LoVo (cell line): ENCODE measurements at places on chromosomes 11 and 22.

- DNase-seq = no peak
Observed at GRCh38 chr11:1887451-1888346, 4.0 kb downstream of the PRR33 start.

DNA sequence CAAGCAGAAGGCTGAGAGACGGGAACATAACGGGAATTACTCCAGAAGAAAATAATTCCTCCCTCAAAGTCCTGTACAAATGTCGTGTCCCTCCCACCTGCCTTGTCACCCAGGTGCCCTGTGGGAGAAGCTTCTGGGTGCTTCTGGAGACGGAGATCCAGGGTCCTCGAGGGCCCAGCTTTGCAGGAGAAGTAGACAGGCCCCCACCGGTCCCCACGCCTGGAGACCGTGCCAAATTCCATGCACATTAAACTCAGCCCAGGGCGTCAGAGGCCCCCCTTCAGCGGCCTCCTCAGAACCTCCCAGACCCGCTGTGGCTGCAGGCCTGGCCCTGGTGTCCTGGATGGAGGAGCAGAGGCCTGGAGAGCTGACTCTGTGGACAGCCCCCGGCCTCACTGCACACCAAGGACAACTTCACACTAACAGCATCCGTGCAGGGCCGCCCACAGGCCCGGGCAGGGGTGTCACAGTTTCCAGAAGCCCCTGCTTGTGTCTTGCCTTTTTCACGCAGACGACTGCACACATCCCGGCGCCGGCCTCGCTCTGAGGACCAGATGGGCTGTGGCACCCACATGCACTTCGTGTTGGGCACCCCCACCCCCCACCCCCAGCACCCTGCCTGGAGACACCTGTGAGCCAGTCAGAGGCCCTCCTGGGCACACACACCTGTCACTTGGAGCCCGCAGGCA, 734.3 kb downstream of the BRD1 start:
- no peak for DNase-seq

DNA sequence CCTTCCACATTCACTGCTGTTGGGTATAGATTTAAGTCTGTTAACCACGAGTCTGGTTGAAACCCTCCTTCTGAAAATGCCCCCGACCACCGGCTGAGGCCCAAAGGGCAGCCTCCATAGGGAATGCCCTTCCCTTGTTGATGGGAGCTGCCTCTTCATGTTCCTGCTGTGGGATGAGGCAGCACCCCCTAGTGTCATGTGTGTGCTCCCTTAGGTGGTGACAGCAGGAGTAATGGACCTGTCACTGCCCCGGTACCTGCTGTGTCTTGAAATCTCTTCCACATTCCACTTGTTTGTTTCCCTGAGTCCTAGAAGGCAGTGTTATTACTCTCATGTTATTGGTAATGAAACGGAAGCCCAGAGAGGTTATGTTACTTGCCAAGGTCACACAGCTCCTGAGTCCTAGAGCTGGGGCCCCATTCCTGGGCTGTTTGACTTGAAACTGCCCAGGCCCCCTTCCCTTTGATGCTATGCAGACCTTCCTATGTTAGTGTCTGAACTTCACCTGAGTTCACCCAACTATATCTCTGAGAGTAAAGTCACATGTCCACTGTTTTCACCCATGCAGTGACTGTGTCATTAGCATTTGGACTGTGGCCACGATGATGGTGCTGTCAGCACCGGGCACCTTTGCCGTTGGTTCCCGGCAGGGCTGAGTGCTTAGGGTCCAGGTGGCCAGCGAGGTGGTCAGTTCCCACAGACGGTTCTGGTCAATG, 234.3 kb downstream of the TBC1D22A start:
- DNase-seq = no peak

DNA sequence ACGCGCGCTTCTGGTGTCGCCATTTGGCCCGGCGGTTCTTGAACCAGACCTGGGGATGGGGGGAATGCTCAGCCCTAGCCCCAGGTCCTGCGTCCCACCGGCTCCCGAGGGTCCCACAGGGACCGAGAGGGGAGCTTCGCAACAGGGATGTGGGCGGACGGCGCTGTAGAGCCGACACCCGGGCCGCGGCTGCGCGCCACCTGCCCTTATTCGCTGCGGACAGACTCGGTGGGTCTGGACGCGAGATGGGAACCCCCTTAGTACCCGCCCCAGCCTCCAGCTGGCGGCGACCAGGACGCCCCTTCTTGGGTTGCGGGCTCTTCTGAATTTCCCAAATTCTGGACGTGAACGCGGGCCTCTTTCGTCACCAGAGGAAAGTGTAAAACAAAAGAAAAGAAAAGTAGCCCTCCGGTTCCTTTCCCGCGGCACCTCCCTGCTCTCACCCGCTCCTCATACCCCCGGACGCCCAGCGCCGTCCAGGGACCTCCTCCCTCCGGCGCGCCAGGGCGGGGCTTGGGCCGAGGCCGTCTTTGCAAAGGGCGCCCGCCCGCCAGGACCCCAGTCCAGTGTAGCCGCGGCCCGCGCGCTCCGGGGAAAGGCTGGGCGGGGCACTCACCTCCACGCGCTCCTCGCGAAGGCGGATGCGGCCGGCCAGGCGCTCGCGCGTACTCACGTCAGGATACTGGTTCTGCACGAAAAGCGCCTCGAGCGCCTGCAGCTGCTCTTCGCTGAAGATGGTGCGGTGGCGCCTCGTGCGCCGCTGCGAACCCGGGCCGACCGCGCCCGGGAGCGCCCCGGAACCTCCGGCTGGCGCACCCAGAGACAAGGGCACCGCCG, 827 bp downstream of the GSC2 start:
- no peak for DNase-seq

GRCh38 chr22:19488884-19489843, 9.4 kb downstream of the CDC45 start:
- DNase-seq = no peak

DNA sequence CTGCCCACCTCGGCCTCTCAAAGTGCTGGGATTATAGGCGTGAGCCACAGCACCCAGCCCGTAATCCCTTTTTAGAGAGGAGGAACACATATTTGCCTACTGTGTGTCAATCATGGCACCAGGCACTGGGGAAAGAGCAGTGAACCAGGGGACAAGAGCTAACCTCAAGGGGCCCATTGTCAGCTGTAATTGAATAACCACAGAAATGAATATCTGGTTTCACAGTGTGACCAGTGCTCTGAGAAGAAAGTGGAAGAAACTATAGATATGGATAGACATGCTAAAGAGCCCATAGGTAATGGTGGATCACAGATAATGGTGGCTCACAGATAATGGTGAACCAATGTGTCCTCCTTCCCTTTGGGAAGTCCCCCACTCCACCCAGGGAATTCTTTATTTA, 8.6 kb upstream of the KCTD14 start:
- no peak for DNase-seq

DNA sequence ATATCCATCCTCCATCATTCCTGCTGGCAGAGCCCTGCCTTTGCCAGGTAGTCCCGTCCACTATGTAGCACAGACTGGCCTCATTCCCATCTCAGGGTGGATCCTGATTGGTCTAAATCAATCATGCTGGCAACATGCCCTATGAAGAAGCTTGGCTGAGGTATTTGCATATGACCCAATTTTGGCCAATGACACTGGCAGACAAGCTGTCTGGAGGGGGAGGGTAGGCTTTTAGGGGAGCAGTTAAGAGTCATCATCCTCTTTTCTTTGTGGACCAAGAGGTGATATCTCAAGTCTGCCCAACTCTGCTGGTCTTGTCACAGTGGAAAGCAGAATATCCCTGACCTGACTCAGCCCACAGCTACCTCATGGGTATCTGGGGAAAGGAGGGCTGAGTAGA, 5.1 kb downstream of the CCDC89 start:
- DNase-seq = no peak

GRCh38 chr22:28984482-28985158, 77.0 kb downstream of the C22orf31 start:
- no peak for DNase-seq
